ENCODE measurements at places on chromosomes 3 and 15.
A peak's percentile ranks its signal among the peaks of the same experiment; 100 is the strongest.

DNA sequence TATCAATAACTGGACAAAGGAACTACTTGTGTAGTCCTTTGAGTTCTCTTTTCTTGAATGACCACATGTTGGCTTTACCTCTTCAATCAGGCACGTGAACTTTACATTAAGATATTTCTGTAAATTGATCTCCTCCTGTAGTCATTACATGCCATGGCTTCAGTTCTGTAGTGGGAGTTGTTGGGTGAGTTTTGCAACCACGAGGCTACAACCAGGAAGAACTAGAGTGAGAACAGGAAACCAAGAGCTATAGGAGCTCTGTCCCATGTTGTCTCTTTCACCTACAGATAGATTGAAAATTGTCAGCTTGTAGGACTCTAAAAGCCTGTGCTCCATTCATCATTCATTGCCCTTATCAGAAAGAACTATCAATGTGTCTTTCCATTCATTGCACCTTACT, 2.0 kb downstream of the RSRC1 start:
- DNase-seq = no peak

DNA sequence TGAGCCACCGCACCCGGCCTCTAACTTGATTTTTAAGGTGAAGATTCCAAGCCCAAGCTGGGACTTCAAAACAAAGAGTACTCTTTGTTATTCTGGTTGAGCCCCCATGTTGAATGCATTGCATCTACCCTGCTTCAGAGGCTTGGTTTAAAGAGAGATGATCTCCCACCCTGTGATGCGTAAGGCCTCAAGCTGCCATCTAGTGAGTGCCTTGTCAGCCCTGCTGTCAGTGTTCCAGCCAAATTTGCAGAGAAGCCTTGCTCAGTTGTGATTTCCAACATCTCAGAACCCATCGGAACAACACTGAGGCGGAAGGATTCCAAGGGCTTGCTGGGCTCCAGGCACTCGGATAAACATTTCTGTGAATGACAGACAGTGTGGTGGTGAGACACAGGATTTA, 210.7 kb upstream of the RGMA start:
- DNase-seq = no peak

DNA sequence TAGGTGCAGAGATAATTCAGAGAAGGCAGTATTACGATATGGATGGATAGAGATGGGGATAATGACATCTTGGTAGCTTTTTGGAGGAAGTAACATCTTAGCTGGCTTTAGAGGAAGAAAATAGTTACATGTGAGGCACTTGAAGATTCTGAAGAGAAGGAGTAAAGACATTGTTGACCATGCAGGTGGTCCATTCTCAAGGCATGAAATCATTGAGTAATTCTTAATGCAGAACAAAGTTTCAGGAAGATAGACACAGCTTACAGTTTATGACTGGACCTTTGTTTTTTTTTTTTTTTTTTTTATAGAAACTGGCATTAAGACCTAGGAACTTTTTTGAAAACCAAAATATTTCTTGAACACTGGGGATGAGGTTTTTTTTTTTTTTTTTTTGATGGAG, 28.2 kb downstream of the MBNL1 start:
- no peak for DNase-seq

DNA sequence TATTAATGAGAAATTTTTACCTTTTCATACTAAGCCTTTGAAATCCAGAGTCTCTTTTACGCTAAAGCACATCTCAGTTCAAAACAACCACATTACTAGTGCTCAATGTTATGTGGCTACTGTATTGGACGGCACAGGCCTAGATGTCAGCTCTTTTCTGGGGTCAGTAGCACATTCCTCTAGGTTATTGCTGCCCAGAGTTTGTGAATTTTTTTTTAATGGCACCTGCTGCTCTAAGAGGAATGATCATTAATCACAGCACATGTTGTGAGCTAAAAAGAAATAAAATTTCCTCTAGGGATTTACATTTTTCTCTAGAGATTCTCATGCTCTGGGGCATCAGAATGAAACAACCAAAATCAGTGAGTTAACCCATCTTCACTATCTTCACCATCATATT, 436.8 kb upstream of the THBS1 start:
- no peak for DNase-seq

DNA sequence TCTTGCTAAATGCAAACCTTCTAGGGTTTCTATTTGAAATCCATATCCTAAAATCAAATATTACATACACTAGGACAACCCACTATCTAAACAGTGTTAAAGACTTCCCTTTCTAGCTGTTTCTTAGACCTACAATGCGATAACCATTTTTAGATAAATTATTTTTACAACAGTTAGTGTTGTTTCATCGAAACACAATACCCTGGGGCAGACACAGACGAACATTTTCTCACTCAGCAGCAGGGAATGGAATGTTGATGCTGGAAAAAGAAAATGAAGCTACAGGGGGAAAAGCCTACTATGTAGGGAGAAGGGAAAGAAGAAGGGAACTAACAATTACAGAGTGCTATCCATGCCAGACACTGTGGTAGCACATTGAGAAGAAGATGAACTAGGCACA, 6.0 kb upstream of the HERC1 start:
- no peak for DNase-seq

DNA sequence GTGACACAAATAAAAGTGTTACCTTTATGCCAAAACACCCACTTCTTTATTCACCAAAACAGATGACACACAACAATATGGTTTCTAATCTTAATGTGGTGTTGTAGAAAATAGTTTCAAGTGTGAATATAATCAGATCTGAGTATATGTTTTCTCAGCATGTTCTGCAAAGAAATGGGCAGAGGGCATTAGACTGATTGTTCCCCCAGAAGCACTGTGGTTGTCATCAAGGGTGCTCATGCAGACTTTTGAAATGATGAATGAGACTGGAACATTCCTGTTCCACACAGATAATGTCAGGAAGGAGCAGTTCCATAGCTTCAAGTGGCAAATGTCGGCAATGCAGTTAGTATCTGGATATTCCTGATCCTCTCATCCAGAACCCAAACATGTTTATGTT, 37.5 kb downstream of the GPR176 start:
- no peak for DNase-seq

DNA sequence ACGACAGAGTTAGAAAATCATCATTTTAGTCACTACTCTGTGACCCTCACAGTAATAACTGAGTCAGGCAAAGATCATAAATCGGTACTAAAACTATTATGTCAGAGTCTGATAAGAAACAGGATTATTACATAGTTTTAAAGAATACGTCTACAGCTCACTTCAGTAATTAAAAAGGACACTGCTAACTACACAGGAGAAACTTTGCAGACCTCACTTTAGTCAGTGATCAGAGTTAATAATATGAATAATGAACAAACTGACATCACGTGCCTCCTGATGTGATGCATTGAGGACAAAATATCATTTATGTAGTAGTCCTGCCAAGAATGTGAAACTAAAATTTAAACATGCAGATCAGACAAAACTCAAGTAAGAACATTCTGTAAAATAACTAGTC, 162.2 kb downstream of the PCCB start:
- DNase-seq = no peak

DNA sequence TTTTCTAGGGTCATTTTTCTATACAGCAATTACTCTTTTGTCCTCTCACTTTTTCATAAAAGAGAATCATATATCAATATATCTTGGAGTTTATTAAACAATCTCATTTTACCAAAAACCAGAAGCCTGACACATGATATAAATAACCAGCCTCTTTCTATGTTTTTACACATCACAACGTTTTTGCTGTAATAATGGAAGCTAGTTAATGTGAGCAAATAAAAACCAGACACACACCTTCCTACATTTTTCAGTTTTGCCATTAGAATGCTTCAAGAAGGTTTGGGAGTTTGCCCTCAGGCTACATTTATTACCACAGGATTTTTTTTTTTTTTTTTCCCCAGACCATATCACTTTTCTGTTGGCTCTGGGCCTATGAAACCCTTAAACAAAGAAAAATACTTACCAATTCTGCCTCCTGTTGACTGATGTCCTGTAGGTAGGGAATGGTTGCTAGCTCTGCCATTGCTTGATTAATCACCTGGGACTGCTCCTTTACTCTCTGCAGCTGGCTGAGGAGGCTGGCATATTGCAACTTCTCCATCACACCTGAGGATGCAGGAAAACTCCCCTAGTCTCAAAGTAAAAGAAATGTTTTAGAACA, 165.5 kb downstream of the ECT2 start:
- no peak for DNase-seq

GRCh38 chr15:75661756-75662140, 14.0 kb downstream of the SNX33 start:
- no peak for DNase-seq

GRCh38 chr3:197532388-197532787, 23.4 kb downstream of the BDH1 start:
- no peak for DNase-seq

- DNase-seq = no peak
Observed at GRCh38 chr15:75153565-75154276, 48.0 kb upstream of the C15orf39 start.

GRCh38 chr3:42652611-42653302, 740 bp upstream of the ZBTB47 start:
- DNase-seq = peak; percentile 80

DNA sequence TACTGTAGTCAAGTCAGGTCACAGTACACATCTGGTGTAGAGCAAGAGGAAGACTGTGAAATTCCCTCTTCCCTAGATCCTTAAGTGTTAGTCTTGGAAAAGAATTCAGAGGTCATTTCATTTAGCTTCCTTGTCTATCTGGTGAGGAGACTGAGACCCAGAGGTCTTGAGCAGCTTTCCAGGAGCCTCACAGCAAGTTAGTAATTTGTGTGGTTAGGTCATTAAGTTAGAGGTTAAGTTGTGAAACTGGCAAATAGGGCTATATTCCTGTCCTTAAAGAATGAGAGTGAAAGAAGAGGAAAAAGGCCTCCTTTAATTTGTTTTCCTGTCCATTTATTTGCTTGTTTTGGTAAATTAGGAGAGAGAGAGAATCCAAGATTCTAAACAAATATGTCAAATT, 9.0 kb downstream of the PODXL2 start:
- DNase-seq = no peak
